ENCODE measurements at places on chromosomes 7 and 10. TPM values are rescaled to one million over a fixed set of nuclear protein-coding genes. Genes with fewer than 3 reads are reported as not detected.

DNA sequence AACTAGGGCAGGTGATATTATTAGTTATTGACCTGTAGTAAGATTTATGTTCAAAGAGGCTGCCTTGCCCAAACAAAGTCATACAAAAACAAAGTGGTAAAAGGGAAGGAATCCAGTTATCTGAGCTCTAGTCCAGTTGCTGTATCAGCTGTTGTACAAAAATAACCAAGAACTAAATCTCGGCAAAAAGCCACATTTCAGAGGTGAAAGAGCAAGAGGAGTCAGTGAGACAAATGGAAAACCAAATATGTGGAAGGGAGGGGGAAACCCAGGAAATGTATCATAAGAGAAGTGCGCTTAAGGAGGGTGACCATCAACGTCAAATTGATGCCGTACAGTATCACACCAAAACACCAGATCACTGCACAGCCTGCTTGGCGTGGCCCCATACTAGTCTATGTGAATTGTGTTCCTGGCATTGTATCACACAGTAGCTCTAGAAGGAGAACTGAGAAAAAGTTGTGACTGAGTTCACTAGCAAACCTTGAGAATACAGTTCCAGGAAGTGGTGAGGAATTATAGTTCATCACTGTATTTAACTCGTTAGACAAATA lies 6.4 kb downstream of the AGBL3 start:
- DNase-seq = no peak

GRCh38 chr7:73530800-73531199 lies 8.7 kb upstream of the BAZ1B start:
- no peak for DNase-seq

Gene SRPK2
- total RNA-seq = 70.0 TPM

GRCh38 chr10:63977329-63977923 lies 456.2 kb downstream of the REEP3 start:
- DNase-seq = peak; percentile 43

- peak; percentile 9 for DNase-seq
Observed at GRCh38 chr7:87797395-87797794, 78.8 kb downstream of the SLC25A40 start.

DNA sequence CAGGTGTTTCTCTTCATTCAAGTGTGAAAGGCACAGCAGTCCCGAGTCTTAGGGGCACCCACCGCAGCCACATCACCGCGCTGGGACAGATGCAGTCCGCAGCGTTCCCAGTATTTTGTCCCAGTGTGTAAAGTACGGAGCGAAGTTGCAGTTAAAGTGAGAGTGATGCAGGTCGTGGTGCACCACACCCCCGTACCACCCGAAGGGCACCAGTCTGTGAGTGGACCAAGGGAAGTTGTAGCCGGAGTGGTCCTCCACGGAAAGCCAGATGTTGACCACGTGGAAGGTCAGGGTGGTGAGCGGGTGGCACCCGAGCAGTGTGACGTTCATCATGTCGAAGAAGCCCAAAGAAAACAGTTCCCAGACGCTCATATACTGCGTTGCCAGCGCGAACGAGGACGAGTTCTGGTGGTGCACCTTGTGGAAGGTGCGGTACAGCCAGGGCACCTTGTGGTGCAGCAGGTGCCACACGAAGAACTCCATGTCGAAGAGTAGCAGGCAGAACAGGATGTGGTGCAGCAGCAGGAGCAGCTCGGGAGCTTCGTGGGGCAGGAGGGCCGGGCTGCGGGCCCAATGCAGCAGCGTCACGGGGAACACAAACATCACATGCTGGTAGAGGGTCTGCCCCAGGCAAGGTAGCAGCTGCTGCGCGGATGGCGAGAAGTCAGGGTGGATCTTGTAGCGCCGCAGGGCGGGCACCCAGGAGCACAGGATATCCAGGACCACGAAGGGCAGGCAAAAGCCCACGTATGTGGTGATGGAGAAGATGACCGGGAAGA lies 526 bp downstream of the CH25H start:
- DNase-seq = no peak

Gene TAS2R39
- total RNA-seq = not detected

GRCh38 chr10:7477538-7478334 lies 66.9 kb upstream of the SFMBT2 start:
- no peak for DNase-seq

DNA sequence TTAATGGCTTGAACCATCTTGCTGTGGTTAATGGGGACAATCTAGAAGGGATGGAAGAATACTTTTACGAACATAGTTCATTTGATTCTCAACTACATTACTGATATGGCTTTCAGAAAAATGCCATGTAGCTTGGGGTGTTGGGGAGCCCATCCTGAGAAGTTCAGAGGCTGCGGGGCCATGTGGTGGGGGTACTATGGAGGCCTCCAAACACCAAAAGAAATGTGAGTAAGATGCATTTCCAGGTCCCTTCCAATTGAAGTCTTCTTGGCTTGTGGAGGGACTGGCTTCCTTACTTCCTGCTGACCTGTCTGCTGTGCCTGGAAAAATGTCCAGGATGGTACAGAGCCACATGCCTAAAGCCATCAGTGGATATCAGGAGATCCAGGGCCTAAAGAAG lies 1.6 kb upstream of the MBL2 start:
- no peak for DNase-seq

- no peak for DNase-seq
Observed at GRCh38 chr10:31011017-31011664, 20.5 kb downstream of the ZNF438 start.

Gene MOGAT3
- total RNA-seq = not detected

DNA sequence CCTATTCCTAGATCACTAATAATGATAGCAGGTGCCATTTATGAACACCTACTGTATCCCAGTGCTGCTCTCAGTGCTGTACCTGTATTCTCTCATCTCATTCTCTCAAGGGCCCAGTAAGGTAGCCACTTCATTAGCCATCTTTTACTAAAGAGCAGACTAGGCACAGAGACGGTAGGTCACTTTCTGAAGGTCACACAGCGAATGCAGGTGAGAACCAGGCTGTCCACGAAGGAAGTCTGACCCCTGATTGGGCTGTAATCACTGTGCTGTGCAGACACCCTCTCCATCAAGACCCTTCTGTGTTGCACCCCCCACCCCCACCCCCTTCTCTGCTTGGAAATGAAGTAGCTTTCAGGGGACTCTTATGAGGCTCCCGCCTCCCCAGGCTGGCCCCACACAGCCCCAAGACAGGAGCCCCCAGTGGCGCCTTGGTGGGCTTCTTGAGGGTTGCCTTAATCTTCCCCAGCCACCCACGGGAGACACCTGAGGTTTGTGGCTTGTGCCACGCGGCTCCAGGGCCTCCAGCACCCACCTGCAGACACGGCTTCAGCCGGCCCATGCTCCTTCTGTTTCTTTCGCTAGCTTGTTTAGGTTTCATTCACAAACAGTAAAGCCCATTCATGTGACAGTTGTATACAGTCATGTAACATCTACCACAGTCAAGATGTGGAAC lies 81.7 kb upstream of the FAM20C start:
- DNase-seq = no peak

GRCh38 chr7:83738291-83738835 lies 89.4 kb upstream of the SEMA3E start:
- no peak for DNase-seq

DNA sequence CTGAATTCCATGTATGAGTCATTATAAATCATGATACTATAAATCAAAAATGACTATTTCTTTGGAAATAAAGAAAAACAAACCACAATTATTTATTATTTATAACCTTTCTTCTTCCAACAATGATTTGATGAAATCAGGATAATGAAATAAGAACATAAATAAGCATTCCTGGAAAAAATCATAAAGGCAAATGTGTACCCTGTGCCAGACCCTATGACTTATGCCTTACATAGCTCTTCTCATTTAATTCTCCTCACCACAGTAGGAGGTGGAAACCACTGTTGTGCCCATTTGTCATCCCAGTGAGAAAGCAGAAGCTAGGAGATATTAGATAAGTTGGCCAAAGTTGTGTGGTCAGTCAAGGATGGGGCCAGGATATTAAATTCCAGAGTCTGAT lies 255.1 kb downstream of the DOCK4 start:
- no peak for DNase-seq

DNA sequence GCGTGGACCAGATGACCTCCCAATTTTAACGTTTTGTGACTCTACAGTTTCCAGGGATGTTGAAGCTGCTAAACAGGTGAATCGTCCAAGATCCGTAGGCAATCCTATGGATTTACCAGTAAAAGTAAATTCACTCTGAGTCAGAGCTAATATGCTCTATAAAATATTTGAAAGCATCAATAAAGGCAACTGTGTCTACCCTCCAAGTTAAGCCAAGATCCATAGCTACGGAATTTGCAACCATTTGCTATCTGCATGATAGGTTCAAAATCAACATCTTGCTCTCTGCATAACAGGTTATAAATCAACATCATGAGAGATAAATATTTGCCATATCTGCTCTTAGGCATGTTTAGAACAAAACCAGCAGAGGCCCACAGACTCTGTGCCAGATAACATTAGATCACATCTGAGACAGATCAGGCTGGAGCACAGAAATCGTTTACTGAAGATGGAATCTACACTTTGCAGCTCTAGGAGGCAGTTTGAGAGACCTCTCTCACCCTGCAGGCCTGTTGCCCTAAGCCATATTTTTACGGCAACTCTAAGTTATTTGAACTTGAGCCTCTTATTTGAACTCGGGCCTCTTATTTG lies 80.7 kb upstream of the PDCD4 start:
- DNase-seq = no peak

- DNase-seq = no peak
Observed at GRCh38 chr7:28708033-28708951, 249.8 kb downstream of the TRIL start.

GRCh38 chr10:74963549-74963948 lies 137.1 kb downstream of the KAT6B start:
- DNase-seq = no peak

DNA sequence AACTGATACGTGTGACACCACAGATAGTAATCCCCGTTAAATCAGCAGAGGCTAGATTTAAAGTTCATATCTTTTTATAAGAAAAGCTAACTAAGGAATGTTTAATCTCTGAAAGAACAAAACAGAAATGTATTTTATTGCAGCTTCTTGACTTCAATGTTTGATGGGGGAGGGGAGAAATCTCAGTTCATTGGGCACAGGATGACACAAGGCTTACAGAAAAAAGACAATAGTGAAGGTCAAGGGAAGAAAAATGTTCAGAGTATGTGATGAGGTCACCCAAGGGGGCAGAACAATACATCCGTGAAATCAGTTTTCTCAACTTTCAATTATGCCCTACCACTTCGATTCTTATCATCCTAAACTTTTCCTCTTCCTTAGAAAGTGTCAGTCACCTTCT lies 102.9 kb downstream of the ELAPOR2 start:
- DNase-seq = no peak

GRCh38 chr7:36644625-36645422 lies 79.5 kb downstream of the AOAH start:
- no peak for DNase-seq

DNA sequence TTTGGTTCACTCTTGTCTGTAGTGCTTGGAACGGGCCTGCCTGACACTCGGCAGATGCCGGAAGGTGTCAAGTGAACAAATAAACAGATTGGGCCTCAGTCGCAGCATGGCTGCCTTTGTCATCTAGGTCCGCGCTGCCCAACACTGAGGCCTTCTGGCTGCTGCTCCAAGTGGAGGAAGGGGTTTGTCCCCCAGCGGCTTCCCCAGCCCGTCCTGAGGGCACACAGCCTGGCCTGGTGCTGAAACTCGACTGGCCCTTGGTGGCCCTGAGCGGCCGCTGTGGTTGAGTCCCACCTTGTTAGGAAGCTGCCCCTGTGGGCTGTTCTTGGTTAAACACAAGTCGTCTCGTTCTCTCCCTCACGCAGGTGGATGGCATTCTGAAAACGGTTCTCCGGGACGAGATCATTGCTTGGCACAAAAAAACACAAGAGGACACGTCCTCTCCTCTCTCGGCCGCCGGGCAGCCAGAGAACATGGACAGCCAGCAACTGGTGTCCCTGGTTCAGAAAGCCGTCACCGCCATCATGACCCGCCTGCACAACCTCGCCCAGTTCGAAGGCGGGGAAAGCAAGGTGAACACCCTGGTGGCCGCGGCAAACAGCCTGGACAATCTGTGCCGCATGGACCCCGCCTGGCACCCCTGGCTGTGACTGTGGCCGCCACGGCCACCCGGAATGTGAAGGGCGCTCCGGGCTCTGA lies 132.1 kb downstream of the SMURF1 start:
- no peak for DNase-seq

Gene VPS37D
- total RNA-seq = 2.4 TPM

DNA sequence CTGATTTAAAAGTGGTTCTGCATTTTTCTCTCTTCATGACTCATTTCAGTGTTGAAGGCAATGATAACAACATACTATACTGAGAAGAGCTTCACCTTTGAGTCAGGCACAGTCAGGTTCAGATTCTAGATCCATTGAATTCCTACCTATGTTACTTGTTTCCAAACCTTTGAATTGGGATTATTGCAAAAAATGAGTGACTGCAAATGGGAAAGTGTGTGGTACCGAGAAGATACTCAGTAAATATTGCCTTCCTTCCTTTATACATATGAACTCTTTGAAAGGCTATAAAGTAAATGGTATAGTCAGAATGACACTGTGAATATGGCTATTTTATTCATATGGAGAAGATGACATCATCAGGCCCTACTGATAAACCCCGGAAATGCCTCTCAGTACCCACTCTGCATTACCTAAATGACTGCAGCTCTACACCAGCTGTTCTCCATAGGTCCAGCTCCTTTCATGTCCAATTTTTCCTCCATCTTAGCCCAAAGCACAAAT lies 66.7 kb upstream of the FGL2 start:
- no peak for DNase-seq

Gene AGR2
- 163 TPM for total RNA-seq

DNA sequence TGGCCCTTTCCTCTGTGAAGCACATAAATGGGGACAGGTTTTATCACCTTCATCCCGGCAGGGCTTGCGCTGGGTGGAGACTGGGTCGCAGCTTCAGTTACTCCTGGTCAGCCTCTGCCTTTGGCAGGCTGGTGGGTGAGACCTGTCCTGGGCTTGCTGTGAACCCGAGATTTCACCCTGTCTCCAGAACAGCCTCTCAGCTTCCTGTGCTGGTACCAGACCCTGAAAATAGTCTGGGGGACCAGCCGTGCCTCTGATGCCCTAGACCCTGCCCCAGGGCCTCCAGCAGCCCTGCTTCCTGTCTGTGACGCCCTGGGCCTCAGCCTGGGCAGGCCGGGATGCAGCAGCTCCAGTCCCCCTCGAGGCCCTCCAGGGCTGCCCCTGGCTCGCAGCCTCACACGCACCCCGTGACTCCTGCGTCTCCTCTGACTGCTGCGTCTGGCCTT lies 13.2 kb upstream of the PWWP2B start:
- no peak for DNase-seq

- DNase-seq = peak; percentile 84
Observed at GRCh38 chr10:11035301-11035991, 17.8 kb downstream of the CELF2 start.

Gene ZNF239
- total RNA-seq = 2.6 TPM

- no peak for DNase-seq
Observed at GRCh38 chr7:68601826-68602225, 996.4 kb upstream of the AUTS2 start.

- no peak for DNase-seq
Observed at GRCh38 chr7:36381056-36381455, 8.6 kb upstream of the ANLN start.

DNA sequence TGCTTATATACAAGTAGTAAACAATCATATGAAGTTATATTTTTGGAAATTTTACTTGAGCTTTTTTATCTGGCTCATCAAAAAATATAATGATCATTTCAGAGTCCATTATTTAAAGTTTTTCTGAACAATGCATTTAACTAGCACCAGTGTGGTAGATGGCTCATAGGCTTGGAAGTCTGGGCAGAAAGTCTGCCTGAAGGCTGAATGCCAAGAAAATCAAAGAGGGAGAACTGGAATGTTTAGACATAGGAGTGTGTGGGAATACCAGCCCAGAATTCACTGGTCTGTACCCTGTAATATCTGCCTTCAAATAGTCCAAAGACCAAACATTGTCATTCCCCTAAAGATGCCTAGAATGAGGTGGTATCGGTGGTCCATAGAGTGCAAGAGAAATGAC lies 40.3 kb upstream of the ANK3 start:
- DNase-seq = peak; percentile 62

All from bronchial epithelial cell (primary cell).